ENCODE measurements at places on chromosomes 2 and 18.

DNA sequence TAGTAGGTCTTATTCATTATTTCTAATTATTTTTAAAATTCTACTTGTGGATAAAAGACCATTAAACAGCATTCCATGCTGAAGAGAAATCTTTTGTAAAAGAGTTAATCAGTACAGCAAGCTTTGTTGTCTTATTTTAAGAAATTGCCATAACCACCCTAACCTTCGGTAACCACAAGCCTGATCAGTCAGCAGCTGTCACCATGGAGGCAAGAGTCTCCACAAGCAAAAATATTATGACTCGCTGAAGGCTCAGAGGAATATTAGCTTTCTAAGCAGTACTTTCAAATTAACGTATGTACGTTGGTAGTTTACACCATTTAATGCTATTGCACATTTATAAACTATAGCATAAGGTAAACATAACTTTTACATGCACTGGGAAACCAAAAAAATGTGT lies 650.5 kb upstream of the LINC00305 start:
- no peak for DNase-seq

- DNase-seq = no peak
Observed at GRCh38 chr2:39666491-39667101, 879 bp downstream of the TMEM178A start.

DNA sequence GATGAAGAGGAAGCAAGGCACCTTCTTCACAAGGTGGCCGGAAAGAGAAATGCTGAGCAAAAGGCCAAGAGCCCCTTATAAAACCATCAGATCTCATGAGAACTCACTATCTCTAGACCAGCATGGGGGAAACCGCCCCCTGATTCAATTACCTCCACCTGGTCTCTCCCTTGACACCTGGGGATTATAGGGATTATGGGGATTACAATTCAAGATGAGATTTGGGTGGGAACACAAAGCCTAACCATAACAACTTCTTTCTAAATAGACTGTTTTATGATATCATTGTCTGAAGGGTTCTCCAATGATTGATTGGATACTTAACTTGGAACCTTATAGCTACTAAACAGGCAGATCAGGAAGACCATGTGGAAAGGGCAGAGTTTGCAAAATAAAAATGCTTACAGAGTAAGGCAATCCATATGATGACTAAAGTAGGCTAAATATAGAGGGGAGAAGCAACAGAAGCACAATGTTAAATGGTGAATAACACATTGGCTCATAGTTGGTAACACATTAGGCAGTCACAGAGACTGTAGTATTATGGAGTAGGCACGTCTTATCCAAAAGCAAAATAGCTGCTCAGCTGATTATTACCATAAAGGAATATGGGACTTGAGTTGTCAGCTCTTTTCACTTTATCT lies 179.0 kb downstream of the BARD1 start:
- no peak for DNase-seq

DNA sequence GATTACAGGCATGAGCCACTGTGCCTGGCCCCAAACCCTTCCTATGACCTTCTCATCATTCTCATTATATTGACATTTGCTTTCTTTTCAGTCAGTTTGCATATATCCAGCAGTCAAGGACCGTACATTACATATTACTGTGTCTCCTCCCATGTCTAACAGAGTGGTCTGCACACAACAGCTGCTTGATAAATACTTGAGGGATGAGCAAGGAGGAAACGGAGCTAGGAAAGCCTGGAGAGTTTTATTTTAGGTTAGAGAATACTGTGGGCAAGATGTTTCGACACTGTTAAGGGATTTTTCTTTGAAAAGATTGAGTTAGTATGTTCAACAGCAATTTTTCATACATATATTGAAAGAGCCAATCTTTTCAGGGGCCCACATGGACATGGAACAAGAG lies 76.2 kb upstream of the CHRNA1 start:
- no peak for DNase-seq

DNA sequence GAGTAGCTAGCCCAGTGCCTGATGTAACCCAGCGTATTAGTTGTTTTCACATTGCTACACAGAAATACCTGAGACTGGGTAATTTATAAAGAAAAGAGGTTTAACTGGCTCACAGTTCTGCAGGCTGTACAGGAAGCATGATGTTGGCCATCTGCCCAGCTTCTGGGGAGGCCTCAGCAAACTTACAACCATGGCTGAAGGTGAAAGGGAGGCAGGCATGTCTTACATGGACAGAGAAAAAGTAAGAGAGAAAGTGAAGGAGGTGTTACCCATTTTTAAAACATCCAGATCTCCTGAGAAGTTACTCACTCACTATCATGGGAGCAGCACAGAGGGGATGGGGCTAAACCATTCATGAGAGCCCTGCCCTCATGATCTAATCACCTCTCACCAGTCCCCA lies 6.1 kb upstream of the CYRIA start:
- no peak for DNase-seq

- no peak for DNase-seq
Observed at GRCh38 chr2:153068052-153068451, 349.6 kb downstream of the ARL6IP6 start.

DNA sequence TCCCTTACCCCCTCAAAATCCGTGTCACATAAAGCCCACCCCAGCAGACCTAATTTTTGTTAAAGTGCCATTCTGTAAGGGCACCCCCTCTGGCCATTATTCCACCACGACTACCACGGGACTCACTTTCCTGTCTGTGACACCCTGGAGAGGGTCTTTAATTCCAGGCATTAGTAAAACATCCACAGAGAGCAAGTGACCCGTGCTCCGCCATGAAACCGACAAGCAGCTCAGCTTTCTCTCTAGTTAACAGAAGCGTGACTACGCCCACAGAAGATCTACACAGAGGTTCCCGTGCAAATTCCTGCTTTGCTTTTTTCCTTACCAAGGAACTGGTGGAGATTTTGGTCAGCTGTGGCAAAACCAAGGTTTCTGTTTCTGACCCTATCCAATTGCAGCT lies 4.4 kb downstream of the SIGLEC15 start:
- no peak for DNase-seq

GRCh38 chr2:58131191-58132011 lies 84.8 kb downstream of the VRK2 start:
- DNase-seq = no peak

GRCh38 chr2:223768179-223768578 lies 69.2 kb downstream of the AP1S3 start:
- DNase-seq = no peak

DNA sequence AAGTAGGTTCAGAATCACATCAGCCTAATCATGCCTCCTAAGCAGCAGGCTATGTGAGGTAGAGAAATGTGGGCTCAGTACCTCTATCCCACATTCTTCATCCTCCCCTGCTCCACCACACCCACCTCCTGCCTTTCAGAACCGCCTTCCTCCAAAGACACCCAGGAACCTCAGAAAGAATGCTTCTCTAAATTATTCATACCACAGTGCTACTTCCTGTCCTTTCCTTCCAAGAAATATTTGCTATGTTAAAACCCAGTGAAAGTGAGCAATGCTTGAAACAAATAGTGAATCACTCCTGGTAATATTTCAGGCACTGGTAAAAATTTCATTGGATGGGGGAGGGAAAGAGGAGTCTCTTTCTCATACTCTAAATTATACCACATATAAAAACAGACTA lies 24.0 kb upstream of the CREB1 start:
- DNase-seq = no peak

DNA sequence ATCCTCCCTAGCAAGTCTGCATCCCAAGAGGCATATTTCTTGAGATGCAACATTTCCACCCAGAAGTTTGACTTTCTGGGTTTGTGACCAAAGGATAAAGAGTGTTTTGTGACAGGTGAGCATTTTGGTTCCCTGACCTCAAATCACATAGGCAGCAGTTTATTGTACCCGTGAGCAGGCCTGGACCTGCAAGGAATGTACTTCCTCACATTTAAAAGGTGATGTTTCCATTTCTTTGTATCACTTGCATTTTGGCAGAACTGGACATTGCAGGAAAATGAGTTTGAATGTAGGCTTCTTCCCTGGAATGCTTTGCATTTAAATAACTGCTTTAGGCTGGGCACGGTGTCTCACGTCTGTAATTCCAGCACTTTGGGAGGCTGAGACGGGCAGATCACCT lies 160.7 kb downstream of the ALPK2 start:
- DNase-seq = no peak

DNA sequence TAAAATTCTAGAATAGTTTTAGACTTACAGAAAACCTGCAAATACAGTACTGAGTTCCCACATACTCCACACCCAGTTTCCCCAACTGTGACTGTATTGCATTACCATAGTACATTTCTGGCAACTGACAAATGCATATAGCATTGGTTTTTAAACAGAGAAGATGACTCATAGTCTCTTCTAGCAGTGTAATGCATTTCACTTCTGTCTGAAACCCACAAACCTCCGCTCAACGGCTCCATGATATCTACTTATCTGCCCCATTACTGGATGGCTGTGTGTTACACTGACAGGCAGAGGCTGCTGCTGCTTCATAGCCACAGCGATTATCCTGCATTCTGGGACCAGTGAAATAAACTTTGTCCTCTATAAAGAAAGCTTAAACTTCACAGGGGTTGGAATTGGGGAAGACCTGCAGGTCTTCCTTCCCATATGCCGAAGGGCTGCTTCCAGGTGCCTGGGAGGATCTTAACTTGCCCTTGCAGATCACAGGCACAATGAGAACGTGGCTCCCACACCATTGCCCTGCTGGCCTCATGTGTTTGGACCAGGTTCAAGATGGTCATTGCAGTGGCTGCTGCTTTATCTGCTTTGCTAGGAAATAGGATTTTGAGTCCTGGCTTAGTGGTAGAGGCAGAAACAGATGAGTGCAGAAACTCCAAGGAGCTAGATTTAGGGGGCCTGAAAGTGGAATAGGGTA lies 742.6 kb upstream of the HS6ST1 start:
- DNase-seq = no peak

DNA sequence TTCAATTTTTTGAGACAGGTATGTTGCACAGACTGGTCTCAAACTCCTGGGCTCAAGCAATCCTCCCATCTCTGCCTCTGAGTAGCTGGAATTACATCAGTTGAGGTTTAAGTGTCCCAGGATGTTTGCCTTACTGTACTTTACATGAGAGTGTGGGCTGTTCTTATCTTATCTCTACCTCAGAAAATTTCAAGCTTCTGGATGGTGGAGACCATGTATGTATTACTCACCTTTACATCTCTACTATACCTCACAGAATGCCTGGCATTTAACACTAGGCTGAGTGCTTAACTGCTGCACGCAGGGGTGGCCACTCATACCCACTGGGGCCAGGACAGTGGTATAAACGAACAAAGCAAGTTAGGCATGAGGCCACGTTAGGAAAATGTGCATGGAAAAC lies 272.0 kb upstream of the RAB12 start:
- no peak for DNase-seq

GRCh38 chr2:188322569-188323551 lies 31.2 kb downstream of the GULP1 start:
- no peak for DNase-seq

GRCh38 chr18:53838746-53839145 lies 385.7 kb downstream of the MBD2 start:
- DNase-seq = no peak

Measured in stimulated activated CD8-positive, alpha-beta memory T cell treated with anti-CD3 and anti-CD28 coated beads, Interleukin-12 subunit alpha, Interleukin-12 subunit beta, amount 100 ng/mL, for 4 hours (primary cell).